ENCODE measurements at places on chromosomes 2 and 18.

GRCh38 chr2:25125189-25125588, 43.2 kb downstream of the POMC start:
- DNase-seq: no peak

DNA sequence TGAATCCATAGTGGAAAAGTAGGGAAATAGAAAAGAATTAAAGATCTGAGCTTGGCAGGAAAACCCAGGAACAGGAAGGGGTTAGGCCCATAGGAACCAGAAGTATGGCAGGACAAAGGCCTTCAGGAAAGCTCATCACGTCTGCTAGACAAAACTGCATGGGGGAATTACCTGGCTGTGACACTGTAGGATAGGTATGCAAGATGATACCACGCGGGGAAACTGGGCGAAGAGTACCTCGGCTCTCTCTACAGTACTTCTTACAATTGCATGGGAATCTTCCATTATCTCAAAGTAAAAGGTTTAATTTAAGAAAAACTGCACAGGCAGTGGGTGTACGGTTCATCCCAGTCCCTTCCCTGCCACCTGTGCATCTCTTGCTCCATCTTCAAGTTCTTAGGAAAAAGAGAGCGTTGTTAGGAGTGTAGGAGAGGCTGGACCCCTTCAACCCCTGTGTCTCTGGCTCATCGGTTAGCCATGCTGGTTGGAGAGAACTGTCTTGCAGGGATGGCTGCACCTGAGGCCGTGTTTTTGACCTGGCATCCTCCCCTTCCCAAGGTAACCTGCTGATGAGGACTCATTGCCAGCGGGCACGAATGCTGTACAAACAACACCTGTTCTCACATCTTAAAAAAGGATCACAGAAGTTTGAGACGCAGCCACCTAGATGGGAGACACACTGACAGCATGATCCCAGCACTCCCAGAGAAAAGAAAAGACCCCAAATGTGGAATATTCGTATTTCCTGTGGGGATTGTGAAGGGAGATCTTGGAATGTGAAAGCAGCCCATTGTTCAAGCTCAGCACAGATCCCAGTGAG, 120.5 kb upstream of the COPS8 start:
- DNase-seq: no peak

GRCh38 chr18:69491576-69491975, 90.9 kb downstream of the DOK6 start:
- no peak for DNase-seq

GRCh38 chr2:199370150-199370780, 87.5 kb downstream of the SATB2 start:
- DNase-seq: no peak

GRCh38 chr2:10863837-10864236, 47.9 kb upstream of the KCNF1 start:
- DNase-seq: peak; percentile 51

DNA sequence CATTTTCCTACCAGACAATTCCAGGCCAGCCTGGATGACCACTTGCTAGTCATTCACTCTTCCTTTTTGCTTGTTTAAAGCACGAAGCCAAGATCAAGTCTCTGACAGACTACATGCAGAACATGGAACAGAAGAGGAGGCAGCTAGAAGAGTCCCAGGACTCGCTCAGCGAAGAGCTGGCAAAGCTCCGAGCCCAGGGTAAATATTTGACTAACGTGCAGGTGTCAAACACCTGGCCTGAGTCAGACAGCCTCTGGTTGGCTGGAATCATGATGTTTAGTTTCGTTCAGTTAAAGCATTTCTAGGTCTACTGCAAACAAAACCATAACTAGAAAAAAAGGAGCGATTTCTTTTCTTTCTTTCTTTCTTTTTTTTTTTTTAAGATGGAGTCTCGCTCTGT, 44.2 kb upstream of the LYPD6B start:
- no peak for DNase-seq

DNA sequence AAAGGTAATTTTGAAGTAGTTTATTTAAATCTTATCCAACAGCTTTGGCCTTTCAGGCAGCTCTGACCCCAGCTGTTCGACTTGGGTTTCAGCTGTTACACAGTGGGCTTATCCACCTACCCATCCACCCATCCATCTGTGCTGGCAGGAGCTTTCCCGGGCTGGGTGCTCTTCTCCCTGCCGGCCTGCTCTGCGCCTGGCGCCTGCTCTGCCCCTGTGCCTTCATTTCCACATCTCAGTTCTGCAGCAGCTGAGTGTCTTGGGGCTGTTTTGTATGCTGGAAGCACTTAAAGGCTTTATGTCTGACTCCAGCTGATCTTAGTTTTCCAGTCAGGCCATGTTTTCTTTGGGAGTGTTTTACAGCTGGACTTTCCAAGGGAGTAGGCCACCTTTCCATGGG, 24.2 kb downstream of the LDLRAD4 start:
- DNase-seq: no peak

All from stimulated activated naive B cell treated with anti-CD40 and anti-IgM and Interleukin-4, amounts not matched to agents 10 μg/mL and 1 μg/mL and 100 μg/mL, for 72 hours (primary cell).